ENCODE measurements at places on chromosomes 12 and 14. TPM values are rescaled to one million over a fixed set of nuclear protein-coding genes. Genes with fewer than 3 reads are reported as not detected.

GRCh38 chr12:65508276-65509035, 230.0 kb downstream of the MSRB3 start:
- no peak for DNase-seq

- no peak for DNase-seq
Measured at GRCh38 chr12:104974626-104975290, 11.4 kb upstream of the NOPCHAP1 start.

- no peak for DNase-seq
Measured at GRCh38 chr12:28618171-28618570, 427.9 kb downstream of the CCDC91 start.

DNA sequence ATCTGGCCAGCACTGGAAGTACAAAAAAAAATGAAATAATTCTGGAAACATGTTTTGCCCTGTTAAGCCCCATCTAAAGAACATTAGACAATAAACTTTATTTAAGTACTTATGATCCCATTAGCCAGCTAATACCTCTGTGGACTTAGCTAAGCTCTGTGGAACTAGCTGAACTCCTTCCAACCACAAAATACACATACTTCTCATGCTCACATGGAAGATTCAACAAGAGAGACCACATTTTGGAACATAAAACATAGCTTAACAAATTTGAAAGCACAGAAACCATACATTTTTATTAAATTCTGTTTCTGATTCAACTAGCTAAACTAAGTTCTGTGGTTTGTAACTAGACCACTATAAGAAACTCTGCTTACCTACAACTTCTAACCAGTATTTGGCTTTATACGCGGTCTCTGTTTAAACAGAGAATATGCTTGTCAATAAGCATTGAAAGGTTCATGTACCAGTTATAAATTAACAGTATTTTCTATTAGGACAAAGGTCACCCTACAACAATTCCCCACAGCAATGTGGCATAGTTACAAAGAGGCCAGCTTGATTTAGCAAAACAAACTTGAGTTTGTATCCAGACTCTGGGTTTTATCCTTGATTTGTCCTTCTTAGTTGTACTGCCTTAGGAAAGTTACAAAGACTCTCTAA, 300.1 kb downstream of the C12orf50 start:
- DNase-seq: no peak

- DNase-seq: no peak
Measured at GRCh38 chr12:76284816-76285750, 63.1 kb downstream of the BBS10 start.

- no peak for DNase-seq
Measured at GRCh38 chr14:103385929-103386712, 906 bp downstream of the MARK3 start.

DNA sequence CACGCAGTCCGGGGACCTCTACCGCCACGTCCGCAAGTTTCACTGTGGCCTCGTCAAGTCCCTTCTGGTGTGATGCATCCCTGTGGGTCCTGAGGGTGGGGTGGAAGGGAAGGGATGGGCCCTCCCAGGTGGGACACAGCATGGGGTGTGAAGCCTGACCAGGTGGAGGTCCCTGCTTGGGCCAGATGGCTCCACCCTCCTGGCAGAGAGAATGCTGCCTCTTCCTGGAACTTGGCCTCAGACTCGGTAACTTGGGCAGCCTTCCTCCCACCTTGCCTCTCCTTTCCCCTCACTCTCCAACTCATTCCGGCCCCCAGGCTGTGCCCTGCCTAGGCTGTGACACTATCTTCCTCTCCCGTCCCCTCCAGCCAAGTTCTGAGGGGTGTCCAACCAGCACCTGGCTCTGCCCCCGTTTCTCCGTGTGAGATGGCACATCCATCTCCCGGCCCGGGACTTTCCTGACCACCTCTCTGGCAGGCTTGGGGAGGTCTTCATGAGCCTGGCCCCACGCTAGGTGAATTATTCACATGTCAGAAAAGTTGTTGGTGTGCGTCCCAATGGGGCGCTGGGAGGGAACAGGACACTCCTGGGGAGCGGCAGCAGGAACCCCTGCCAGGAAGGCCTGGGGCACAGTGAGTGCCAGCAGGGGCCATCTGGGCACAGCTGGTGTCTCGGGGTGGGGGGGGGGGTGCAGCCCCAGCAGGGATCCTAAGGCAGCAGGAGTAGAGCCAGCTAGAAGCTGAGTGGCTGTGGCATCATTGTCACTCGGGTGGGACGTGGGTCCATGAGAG, 1.7 kb downstream of the ZBTB42 start:
- DNase-seq: no peak

DNA sequence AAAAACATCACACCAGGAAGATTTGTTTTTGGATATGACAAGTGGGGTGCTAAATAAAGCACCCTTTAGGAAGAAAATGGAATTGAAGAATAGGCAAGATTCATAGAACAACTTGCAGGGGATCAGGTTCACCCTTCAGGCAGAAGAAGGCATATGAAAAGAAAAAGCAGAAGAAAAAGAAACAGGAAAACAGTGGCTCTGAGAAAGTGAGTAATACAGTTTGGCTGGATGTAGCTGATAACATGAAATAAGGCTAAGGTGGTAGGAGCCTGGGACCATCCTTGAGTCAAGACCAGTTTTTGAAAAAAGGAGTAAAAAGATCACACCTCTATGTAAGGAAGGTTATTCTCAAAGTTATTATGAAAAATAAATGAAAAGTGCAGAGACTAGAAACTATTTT, 42.4 kb downstream of the TRIP11 start:
- no peak for DNase-seq

GRCh38 chr14:76613616-76614015, 147.7 kb upstream of the VASH1 start:
- no peak for DNase-seq

DNA sequence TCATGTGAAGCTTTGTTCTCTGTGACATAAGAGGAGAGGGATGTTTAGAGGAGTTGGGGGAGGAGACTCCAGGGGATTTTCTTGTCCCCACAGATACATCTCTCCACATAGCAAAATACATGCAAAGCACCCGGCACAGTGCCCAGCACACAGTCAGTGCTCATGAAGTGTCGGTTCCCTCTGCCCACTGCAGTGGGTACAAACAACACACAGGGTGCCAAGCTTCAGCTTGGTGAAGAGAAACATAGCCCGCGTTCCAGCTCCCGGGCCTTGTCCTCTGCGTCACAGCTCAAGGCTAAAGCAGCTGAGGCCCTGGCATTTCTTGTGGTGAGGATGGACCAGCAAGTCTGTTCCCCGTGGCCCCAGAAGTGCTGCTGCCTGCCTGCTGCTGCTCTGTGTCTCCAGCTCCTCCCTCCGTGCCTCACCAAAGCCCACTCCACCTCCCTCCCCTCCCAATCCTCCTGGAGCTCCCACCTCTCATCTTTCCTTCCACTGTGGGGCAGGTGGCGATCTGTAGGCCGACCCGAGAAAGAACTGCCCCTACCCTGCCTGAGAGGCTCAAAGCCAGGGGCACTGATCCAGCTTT, 57.0 kb upstream of the FKBP4 start:
- DNase-seq: no peak

- no peak for DNase-seq
Measured at GRCh38 chr14:64174922-64175782, 119.0 kb downstream of the ESR2 start.

- no peak for DNase-seq
Measured at GRCh38 chr12:42485823-42486222, 103.7 kb downstream of the PRICKLE1 start.

GRCh38 chr12:25810683-25811082, 147.8 kb upstream of the RASSF8 start:
- DNase-seq: no peak

- DNase-seq: no peak
Measured at GRCh38 chr14:45359746-45360145, 106.7 kb upstream of the MIS18BP1 start.

The SSPN gene
- total RNA-seq: 31.5 TPM

The PTPRR gene
- 9.7 TPM for total RNA-seq

The TPH2 gene
- total RNA-seq: not detected

The TRIM9 gene
- 3.9 TPM for total RNA-seq

The RTL1 gene
- not detected for total RNA-seq

The GARIN6 gene
- not detected for total RNA-seq

The VCPKMT gene
- 9.7 TPM for total RNA-seq

The RIN3 gene
- total RNA-seq: 7.7 TPM

The SLC16A7 gene
- 12.3 TPM for total RNA-seq

The LPAR5 gene
- 0.61 TPM for total RNA-seq

The RFLNA gene
- total RNA-seq: 3.9 TPM

The POMT2 gene
- 17.8 TPM for total RNA-seq
